ENCODE measurements at places on chromosomes 16 and 17.

GRCh38 chr17:45146890-45147580 lies 1.2 kb upstream of the HEXIM1 start:
- peak; percentile 77 for DNase-seq

DNA sequence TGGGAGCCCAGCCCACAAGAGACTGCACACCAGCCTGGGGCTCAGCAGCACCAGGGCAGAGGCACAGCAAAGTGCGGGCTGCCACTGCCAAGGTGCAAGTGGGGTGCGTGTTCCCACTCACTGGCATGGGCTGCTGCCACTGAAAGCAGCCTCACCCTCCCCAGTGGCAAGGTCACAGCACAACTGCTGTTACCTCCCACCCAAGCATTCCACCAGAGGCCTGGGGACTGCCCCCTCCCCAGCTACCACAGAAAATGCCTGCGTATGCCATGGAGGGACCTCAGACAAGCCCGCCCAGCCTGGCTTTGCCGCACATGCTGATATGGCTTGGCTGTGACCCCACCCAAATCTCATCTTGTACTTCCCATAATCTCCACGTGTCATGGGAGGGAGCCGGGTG lies 33.1 kb downstream of the MEAK7 start:
- no peak for DNase-seq

- no peak for DNase-seq
Measured at GRCh38 chr16:1691956-1692355, 13.9 kb downstream of the JPT2 start.

DNA sequence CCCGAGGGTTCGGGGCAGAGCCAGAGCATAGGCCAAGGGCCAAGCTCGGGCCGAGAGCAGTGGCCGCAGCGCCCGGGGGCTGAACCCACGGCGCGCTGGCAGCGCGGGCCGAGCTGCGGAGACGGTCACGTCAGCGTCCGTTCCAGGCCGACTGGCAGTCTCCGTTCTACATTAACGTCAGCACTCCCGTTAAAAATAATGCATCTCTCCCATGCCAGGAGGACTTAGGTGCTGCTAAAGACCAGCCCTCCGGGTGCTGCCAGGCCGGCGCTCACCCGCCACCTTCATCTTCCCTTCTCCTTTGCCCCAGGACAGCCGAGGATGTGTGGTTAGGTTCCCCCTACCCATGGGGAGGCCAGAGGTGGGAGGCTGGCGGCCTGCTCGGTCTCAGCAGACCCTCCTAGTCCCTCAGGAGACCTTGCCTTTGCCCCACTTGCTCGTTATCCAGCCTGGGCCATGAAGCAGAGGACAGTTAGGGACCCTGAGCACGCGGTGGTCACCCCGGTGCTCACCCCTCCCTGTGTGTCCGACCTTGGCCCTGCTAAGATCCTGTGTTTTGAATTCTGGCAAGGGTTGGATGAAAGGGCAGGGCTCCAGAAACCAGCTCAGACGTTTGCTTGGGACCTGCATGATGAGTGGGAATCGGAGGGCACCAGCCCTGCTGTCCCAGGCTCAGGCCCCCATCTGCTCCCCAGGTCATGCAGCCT lies 572 bp downstream of the MPG start:
- DNase-seq = no peak

GRCh38 chr17:80850817-80851216 lies 140.8 kb upstream of the CHMP6 start:
- DNase-seq = no peak

DNA sequence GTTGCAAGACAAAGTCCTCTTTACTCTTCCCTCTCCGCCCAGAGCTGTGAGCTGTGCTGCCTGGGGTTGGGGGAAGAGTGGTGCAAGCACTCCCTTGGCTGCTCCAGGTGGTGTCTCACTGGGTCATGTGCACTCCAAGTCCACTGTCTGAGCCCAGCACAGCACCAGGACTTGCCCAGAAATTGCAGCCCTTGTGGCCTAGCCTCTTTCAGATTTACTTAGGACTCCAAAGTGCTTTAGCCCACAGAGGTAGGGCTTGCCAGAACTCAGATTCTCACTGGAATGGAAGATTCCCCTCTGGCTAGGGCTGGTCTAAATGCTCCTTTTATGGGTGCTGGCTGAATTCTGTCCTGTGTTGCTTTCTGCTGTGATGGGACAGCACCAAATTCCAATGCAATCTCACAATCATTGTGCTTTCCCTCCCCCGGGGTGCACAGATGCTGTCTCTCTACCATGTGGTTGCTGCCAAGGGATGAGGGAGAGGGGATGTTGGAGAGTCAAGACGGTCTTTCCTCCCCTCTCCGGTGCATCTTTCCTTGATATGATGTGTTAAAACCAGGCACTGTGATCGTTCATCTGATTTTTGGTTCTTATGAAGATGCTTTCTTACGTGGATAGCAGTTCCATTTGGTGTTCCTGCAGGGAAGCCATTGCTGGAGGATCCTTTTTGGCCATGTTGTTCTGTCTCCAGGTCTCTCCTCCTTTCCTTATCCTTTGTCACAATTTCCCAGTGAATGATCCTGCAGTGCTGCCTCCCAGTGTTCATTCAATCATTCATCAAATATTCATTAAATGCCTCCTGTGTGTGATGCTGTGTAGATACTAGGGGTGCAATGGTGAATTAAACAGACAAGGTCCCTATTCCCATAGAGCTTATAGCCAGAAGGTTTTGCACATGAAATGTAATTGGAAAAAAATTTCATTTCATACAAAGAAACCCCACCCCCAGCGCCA lies 216.3 kb downstream of the SPECC1 start:
- no peak for DNase-seq

- DNase-seq = no peak
Measured at GRCh38 chr17:69154267-69154666, 12.6 kb upstream of the ABCA6 start.

DNA sequence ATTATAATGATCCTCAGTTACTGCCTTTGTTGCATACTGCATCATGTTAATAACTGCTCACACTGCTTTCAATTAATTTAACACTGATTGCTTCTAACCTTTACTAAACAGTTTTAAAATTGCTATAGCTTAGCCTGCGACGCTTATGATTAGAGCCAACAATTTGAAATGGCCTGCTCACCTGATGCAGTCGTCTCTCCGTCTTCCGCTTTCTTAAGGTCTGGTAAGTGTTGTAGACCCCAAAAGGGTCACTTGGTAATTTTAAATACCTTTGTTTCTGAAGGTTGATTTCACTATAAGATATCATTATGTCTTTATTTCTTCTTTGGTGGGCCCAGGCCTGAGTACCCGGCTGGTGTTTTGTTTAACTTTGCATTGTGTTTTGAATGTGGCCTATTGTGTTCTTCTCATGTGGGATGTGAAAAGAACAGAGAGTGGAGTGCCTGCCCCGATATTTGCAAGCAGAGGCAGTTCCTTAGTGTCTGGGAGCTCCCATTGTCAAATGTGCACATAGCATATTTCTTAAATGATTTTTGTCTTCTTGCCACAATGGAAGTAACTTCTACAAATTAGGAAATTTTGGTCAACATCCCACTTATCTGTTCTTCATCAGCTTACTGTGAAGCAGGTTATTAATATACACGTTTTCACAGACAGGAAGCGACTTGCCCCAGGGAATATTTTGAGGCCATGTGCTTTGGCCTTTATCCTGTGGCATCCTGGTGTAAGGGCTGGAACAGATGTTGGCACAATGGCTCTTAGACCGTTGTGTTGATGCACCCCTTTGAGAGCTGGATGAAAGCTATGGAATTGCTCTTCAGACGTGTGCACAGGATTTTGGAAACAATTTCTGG lies 2.9 kb downstream of the PHKB start:
- no peak for DNase-seq

DNA sequence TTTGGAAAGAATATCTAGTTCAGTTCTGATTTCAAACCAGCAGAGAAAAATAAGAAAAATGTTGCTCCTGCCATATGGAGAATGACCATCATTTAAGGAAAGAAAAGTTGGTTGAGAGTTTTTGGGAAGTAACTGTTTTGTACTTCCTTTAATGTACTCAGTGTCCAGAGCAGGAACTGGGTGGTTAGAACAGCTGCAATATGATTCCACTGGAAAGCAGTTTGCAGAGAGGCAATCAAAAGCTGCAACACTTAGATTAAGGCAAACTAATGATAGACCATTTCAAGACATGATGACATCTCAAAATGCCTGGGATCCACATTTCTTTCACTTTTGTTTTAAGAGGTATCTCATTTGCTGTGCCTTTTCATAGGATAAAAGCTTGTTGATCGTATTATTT lies 313.3 kb upstream of the HSBP1 start:
- no peak for DNase-seq

- DNase-seq = peak; percentile 9
Measured at GRCh38 chr17:80477647-80478478, 1.5 kb upstream of the NPTX1 start.

DNA sequence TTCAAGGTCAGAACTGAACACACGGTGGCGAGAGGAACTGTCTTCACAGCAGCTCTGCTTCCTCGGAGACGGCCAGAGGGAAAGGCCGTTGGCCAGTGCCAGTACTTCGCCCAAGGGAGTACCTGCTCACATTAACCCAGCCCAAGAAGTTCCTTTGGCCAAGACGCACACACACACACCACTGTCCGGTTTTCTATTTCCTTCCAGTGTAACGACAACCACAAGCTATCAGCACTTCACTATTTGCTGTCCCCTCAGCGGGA lies 744 bp upstream of the GGNBP2 start:
- peak; percentile 10 for DNase-seq
